ENCODE measurements at places on chromosomes 6 and 20. TPM values are rescaled to one million over a fixed set of nuclear protein-coding genes. Genes with fewer than 3 reads are reported as not detected.

TMC2 gene
- 3.5 TPM for polyA plus RNA-seq

SLC22A1 gene
- not detected for polyA plus RNA-seq

OCSTAMP gene
- polyA plus RNA-seq = 0.13 TPM

GMDS gene
- 62.2 TPM for polyA plus RNA-seq

ZSCAN12 gene
- polyA plus RNA-seq = 7.5 TPM

ELOVL4 gene
- 57.4 TPM for polyA plus RNA-seq

SH3BGRL2 gene
- 34.4 TPM for polyA plus RNA-seq

CAGE1 gene
- not detected for polyA plus RNA-seq

MAPK14 gene
- 32.4 TPM for polyA plus RNA-seq

ENPP3 gene
- 1.8 TPM for polyA plus RNA-seq

AHI1 gene
- polyA plus RNA-seq = 71.4 TPM

MYB gene
- polyA plus RNA-seq = 2.5 TPM

RSPH4A gene
- polyA plus RNA-seq = 6.6 TPM

EYS gene
- 1.3 TPM for polyA plus RNA-seq

MARCKS gene
- polyA plus RNA-seq = 542 TPM

LTB gene
- 0.50 TPM for polyA plus RNA-seq

KCNK16 gene
- not detected for polyA plus RNA-seq

TINAG gene
- polyA plus RNA-seq = 0.39 TPM

L3MBTL3 gene
- polyA plus RNA-seq = 13.1 TPM

GNL1 gene
- polyA plus RNA-seq = 82.7 TPM

EFCAB8 gene
- polyA plus RNA-seq = 0.36 TPM

SLC22A3 gene
- 16.8 TPM for polyA plus RNA-seq

NEDD9 gene
- polyA plus RNA-seq = 9.9 TPM

REM1 gene
- 0.67 TPM for polyA plus RNA-seq

GLP1R gene
- 1.3 TPM for polyA plus RNA-seq

SDHAF4 gene
- 22.8 TPM for polyA plus RNA-seq

PHF10 gene
- polyA plus RNA-seq = 70.6 TPM

LAMA2 gene
- polyA plus RNA-seq = 23.9 TPM

LGSN gene
- 0.06 TPM for polyA plus RNA-seq

MYMX gene
- not detected for polyA plus RNA-seq

ALDH8A1 gene
- 3.0 TPM for polyA plus RNA-seq

TNXB gene
- polyA plus RNA-seq = 46.2 TPM

NR2E1 gene
- not detected for polyA plus RNA-seq

PRPH2 gene
- polyA plus RNA-seq = 7.3 TPM

NOTCH4 gene
- 31.2 TPM for polyA plus RNA-seq

KHDRBS2 gene
- polyA plus RNA-seq = 10.3 TPM

IPCEF1 gene
- polyA plus RNA-seq = 5.4 TPM

SIRT5 gene
- polyA plus RNA-seq = 12.4 TPM

HLA-DOA gene
- 1.8 TPM for polyA plus RNA-seq

SLC13A3 gene
- polyA plus RNA-seq = 63.7 TPM

MPIG6B gene
- 0.81 TPM for polyA plus RNA-seq

KIF25 gene
- polyA plus RNA-seq = 2.2 TPM

TRIM40 gene
- 0.19 TPM for polyA plus RNA-seq

RNF144B gene
- 3.3 TPM for polyA plus RNA-seq

EPHA7 gene
- polyA plus RNA-seq = 22.1 TPM
